T-cell (primary cell): ENCODE measurements at places on chromosomes 1 and 21.

- DNase-seq = no peak
Observed at GRCh38 chr1:182791281-182792179, 2.0 kb downstream of the NPL start.

DNA sequence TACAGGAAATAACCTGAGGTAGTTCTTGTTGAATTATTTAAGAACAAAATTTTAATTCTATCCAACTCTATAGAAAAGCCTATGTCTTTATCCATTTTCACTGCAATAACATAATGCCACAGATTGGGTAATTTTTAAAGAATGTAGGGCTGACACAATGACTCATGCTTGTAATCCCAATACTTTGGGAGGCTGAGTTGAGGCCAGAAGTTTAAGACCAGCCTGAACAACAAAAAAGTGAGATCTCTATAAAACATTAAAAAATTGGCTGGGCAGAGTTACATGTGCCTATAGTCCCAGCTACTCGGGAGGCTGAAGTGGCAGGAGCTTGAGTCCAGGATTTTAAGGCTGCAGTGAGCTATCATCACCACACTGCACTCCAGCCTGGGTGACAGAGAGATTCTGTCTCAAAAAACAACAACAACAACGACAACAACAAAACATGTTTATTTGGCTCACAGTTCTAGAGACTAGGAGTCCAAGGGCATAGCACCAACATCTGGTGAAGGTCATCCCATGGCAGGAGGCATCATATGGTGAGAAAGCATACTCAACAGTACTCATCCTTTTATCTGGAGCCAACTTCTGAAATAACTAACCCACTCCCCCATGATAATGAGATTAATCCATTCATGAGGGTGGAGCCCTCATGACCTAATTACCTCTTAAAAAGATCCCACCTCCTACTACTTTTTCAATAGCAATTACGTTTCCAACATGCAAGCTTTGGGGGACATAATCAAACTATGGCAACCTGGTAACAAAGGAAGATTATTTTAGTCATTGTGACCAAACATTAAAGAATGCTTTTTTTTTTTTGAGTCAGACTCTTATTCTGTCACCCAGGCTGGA lies 59.6 kb downstream of the ABL2 start:
- DNase-seq = no peak

DNA sequence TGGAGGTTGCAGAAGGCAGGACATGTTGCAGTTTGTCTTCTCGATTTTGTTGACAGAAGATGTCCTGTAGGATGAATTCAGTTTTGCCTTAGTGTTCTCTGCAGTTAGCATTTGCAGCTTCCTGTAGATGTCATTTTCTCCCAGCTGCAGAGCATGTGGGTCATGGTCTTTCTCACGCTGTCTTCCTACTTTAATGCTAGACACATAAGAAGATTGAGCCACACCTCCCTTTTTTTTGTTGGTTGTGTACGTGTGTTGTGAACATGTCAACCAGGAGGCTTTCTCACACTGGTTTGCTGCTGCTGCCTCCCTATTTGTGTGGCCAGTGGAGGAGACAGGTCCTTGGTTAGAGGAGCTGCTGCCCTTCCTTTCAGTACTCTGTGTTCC lies 110.7 kb downstream of the VPS13D start:
- no peak for DNase-seq

GRCh38 chr1:117205368-117205767 lies 5.4 kb downstream of the VTCN1 start:
- DNase-seq = no peak

GRCh38 chr1:13823126-13823880 lies 123.3 kb downstream of the PRDM2 start:
- DNase-seq = no peak

DNA sequence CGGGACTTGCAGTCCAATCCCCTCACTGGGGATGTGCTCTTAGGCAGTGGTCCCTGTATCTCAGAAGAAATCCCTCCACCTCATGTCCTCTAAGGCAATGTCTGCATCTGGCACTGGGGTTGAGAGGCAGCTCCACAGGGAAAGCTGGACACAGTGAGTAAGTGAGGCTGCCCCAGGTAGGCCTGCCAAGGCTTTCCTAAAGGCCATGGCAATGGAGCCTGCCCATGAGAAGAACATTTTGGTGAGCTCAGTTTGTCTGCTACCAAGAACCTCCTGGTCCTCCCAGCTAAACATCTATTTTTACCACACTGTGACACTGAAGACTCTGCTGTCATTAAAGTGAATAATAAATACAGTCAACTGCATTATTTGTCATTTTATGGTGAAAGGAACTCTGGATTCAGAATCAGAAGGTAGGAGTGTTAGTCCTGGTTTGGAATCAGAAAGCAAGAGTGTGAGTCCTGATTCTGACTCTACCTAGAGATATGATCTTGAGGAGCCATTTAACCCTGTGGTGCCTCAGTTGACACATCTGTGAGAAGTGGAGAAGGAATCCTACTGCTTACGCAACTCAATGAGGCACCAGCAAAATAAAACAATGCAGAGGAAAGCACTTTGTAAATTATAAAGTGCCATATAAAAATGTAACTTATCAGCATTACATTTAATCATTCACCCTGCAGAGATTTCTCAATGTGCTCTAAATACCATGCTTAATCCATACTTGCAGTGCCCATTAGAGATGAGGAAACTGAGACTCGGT lies 41.0 kb downstream of the TBX15 start:
- no peak for DNase-seq

- DNase-seq = no peak
Observed at GRCh38 chr1:82455342-82455741, 654.6 kb downstream of the ADGRL2 start.

- no peak for DNase-seq
Observed at GRCh38 chr1:175569117-175569743, 174.2 kb downstream of the TNR start.

- no peak for DNase-seq
Observed at GRCh38 chr1:77757603-77758002, 2.0 kb downstream of the USP33 start.

DNA sequence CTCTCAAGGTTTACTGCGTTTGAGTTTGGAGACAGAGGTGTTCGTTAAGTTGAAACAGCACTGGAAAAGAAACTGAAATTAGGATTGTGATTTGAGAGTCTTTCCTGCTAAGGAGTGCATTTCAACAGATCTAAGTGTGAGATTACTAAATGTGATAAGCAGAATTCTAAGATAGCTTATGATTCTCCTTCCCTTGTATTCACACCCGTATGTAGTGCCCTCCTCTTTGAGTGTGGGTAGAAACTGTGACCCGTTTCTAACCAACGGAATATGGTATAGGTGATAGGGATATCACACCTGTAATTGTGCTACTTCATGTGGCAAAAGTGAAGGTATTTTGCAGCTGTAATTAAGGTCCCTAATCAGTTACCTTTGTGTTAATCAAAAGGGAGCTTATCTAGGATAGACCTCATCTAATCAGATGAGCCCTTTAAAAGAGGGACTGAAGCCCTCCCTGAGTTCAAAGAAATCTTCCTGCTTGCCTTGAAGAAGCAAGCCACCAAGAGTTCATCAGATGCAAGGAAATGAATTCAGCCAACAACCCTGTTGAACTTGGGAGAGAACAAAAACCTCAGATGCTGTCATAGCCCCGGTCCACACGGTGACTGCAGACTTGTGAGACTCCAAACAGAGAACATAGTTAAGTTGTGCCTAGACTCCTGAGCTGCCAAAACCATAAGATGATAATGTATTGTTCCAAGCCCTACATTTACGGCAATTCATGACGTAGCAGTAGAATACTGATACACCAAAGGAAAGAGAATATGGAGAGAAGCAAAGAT lies 12.6 kb upstream of the IL12RB2 start:
- no peak for DNase-seq

GRCh38 chr1:101540161-101540560 lies 303.3 kb downstream of the S1PR1 start:
- no peak for DNase-seq

GRCh38 chr1:214418391-214418790 lies 133.0 kb downstream of the PTPN14 start:
- no peak for DNase-seq

- DNase-seq = no peak
Observed at GRCh38 chr1:24769656-24770651, 24.7 kb downstream of the CLIC4 start.

DNA sequence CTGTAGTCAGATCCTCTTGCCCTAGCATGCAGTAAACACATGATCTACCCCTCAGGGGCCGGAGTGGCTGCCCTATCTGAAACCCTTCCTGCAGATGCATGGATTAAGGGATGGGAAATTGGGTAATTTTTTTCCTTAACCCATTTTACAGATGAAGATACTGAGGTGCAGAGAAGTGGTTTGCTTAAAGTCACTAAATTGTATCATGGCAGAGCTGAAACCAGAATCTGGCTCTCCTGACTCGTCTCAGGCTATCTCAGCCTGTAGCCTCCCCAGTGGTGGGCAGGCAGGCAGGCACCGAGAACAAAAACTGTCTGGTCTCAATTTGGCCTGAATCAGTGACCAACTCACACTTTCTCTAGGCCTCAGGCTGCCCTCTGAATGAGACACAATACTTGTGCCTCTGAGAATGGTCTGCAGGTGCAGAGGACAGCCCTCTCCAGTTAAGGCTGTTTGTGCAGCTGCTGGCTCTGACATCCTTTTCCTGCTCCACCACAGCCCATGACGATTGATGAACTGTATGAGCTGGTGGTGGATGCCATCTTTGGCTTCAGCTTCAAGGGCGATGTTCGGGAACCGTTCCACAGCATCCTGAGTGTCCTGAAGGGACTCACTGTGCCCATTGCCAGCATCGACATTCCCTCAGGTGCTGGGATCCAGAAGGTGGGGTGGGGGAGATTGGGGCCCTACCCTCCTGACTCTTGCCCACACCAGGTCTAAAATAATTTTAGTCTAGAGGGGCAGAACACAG lies 1.5 kb downstream of the NAXE start:
- DNase-seq = no peak

DNA sequence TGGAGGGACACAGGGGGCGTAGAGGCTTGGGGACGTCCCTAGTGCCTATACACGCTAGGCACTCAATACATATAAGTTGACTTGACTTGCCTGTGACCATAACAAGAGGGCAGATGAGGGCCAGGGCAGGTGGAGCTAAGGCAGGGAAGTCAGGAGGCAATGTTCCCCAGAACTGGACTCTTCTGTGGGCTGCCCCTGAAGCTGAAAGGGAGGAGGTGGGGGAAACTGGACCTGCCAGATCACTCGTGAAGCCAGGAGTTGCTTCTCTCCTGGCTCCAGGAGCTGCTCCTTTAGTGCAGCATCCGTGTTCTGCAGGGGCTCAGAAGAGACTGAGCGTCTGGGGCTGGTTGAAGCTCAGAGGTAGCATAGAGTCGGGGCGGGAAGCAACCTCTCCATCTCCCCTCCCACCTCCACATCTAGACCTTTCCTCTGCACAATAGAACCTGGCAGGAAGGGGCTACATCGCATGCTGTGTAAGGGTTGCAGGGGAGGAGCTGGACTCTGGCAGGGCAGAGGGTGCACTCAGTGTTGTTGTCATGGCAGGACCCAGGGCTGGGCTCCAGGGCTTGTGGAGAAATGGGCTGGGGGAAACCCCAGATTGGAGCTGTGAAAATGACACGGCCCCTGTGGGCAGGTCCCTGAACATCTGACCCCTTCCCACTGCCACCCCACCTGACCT lies 2.9 kb upstream of the SEMA4A start:
- no peak for DNase-seq

- DNase-seq = peak; percentile 81
Observed at GRCh38 chr1:153977250-153978240, at the start of gene JTB. Gene JTB, minus strand, starts transcription at chr1:153977674. Its CDS starts 422 bp downstream, at chr1:153977252.

DNA sequence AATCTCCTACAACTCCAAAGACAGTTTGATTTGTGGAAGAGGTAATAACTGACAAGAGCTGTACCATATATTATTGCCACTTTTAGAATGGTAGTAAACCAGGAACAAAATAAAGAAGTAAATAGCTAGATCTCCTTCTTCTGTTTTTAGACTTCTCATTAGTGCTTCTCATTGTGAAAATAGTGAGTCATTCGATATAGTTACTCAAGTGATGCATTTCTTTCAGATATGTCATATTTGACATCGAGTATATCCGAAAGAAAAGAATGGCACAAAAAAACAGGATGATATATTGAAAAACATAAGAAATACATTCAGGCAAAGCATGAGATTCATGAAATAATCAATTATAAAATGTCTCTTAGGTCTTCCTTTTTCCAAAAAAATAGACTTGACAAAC lies 1346.1 kb downstream of the BRINP3 start:
- no peak for DNase-seq

GRCh38 chr1:184183919-184184318 lies 132.4 kb downstream of the TSEN15 start:
- no peak for DNase-seq

DNA sequence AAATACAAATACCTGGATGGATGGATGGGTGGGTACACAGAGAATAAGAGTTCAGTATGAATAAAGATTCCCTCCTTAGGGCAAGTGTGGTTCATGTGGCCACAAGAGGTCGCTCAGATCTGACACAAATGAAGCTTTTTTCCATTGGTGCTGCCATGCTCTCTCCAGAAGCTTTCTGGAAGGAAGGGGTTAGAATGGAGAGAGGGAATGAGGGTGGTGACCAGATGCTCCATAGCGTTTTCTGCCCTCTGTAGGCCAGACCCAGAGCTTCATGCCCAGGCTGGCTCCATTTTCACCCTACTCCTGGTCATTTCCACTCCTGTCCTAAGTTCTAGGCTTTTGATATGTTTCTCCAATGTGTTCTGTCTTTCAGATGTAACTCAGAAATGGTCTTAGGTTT lies 3.3 kb upstream of the FCRL6 start:
- no peak for DNase-seq

GRCh38 chr1:161313554-161314200 lies 504 bp upstream of the SDHC start:
- no peak for DNase-seq

GRCh38 chr1:170670802-170671628 lies 7.1 kb downstream of the PRRX1 start:
- DNase-seq = no peak

DNA sequence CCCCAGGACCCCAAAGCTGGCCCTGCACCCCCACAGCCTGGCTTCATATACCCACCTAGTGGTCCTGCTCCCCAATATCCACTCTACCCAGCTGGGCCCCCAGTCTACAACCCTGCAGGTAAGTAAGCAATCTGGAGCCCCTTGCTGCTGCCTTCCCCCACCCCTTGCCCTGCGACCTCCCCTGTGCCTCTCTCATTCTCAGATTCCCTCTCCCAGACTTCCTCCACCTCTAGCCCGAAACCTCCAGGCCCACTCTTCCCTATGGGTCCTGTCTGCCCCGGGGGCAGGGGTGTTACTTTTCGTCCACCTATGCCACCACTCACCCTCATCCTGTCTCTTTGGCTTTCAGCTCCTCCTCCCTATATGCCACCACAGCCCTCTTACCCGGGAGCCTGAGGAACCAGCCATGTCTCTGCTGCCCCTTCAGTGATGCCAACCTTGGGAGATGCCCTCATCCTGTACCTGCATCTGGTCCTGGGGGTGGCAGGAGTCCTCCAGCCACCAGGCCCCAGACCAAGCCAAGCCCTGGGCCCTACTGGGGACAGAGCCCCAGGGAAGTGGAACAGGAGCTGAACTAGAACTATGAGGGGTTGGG lies 2.9 kb downstream of the SHISA4 start:
- no peak for DNase-seq

GRCh38 chr1:82162486-82163420 lies 362.0 kb downstream of the ADGRL2 start:
- DNase-seq = no peak
